ENCODE measurements at places on chromosomes 2 and 18.

- DNase-seq, result peak; percentile 28
Measured at GRCh38 chr2:236777408-236777807, 207.8 kb downstream of the ACKR3 start.

- DNase-seq, result no peak
Measured at GRCh38 chr2:172276961-172277360, 150.4 kb upstream of the ITGA6 start.

DNA sequence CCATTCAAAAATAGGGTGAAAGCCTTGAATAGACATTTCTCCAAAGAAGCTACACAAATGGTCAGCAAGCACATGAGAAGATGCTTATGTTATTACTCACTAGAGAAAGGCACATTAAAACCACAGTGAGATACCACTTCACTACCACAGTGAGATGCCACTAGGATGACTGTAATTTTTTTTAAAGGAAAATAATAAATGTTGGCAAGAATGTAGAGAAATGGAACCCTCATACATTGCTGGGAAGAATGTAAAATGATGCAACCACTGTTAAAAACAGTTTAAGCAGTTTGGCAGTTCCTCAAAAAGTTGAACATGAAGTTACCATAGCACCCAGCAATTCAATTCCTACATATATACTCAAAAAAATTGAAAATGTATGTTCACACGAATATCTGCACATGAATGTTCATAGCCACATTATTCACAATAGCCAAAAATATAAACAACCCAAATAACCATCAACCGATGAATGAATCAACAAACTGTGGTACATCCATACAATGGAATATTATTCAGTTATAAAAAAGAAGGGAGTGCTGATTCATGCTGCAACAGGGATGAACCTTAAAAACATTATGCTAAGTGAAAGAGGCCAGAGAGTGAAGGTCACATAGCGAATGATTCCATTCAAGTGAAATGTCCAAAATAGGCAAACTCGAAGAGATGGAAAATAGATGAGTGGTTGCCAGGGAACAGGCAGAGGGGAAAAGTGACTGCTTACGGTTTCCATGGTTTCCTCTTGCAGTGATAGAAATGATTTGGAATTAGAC, 156.2 kb upstream of the NDUFV2 start:
- DNase-seq, result no peak

GRCh38 chr2:5250482-5250881, 441.7 kb upstream of the SOX11 start:
- peak; percentile 88 for DNase-seq

DNA sequence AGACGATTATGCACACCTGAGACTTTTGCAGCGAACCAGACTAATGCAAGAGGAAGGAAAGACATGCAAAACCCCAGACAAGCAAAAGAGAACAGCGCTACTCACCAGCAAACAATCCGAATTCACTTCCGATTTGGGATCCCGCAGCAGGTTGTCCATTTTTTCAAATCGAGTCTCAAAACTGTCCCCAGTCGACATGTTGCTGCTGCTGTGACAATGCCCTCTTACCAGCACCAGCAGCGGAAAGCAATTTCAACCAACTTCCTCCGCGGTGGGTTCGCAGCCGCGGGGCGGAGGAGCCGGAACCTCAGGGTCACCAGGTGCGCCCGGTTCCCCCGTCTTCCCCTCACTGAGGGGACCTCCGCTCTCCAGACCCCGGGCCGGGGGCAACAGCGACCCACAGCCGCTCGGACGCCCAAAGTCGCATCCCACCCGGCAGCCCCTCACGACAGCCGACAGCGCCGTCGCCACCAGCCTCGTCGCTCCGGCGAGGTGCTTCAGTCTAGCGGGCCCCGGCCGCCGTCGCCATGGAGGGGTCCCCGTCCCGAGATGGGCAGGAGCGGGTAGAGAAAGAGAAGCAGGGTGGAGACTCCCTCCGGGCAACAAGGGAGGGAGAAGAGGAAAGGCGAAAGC, 784 bp downstream of the ROCK1 start:
- DNase-seq, result no peak

- no peak for DNase-seq
Measured at GRCh38 chr2:18597618-18598017, 8.2 kb upstream of the NT5C1B start.

DNA sequence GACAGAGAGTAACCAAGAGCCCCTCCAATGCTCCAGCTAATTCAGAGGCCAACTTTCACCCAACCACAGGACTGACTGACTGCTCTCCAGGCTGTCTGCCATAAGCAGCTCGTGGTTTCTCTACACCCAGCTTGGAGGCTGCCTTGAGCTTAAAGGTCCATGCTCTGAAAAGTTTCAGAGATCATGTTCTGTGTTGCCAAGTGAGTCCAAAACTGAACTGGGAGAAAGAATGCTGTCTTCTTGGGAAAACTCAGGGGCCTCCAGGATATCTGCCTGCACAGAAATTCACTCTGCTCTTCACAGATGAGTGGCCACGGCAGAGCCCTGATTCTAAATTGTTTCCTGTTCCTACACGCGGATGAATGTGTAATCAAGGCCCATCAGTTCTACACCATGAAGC, 51.1 kb downstream of the LPIN2 start:
- no peak for DNase-seq

DNA sequence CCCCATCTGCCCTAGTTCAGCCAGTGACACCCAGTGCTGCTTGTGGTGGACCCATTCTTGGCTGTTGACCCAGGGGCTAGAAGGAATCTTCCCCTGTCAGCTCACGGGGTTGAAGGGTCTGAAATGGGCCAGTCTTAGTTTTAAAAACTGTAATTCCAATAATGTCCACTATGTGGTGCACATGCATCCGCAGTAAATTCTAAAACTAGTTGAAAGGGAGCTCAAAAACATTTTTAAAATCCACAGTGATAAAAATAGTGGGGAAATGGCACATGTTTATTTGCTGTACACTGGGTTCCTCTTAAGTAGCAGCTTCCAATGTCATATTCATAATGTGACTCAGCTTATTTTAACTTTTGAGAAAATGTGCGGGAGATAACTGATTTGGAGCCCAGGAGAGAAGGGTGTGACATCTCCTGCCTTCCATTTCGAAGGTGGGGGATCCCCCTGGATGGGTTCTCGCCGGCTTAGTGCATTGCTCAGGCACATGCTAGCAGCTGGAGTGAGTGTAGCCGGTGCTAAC, 32.8 kb downstream of the GRHL1 start:
- no peak for DNase-seq

DNA sequence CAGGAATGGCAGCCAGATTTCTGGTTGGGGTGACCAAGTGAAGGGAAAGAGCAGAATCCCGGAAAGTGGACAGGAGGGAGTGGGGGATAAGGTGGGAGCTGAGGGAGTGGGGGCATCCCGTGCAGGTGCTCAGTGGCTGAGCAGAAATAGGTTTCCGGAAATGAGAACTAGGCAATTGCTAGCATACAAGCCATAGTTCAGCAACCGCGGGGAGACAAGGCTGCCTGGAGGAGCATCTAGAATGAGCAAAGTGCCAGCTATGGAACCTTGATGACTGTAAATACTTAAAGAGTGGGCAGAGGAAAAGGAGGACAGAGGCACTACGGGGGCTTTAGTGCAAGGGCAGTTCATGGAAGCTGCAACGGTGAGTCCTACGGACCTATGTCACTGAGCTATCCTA, 220.2 kb downstream of the BCL11A start:
- DNase-seq, result no peak

- DNase-seq, result no peak
Measured at GRCh38 chr18:45412577-45412976, 202.7 kb upstream of the SLC14A2 start.

DNA sequence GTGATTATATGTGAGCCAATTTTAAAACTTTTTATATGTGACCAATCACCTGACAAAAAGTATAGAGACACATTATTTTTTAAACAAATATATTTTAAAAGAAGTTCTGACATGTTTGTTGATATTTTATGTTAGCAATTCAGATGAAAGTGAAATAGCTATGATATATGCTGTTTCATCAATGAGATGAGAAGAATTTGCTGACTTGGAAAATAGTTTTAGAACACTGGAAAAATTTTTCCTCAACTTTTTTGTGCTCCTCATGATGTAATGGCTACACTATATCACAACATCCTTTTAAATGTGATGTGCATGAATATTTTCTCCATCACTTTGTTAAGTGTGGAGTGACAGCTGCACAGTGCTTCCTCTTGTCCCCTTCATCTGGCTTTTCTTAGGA, 434.0 kb downstream of the PLCL1 start:
- DNase-seq, result no peak

- DNase-seq, result no peak
Measured at GRCh38 chr2:152716805-152717227, 445 bp downstream of the PRPF40A start.

DNA sequence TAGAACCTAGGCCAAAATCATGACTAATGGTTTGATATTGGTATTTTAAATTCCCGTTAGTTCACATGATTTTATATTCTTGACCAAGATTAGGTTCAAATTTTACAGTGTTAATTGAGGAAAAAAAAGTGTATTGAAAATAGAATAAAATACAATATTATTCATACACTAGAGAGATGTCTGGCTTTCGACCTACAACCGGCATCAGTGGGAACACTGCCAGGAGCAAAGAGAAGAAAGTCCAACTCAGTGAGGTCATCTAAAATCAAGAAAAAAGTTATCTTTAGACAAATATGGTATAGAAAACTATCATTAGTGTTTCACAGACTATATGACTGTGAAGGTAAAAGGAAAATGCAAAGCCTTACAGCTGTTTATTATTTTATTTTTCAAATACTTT, 81.5 kb downstream of the PIGN start:
- DNase-seq, result peak; percentile 13

DNA sequence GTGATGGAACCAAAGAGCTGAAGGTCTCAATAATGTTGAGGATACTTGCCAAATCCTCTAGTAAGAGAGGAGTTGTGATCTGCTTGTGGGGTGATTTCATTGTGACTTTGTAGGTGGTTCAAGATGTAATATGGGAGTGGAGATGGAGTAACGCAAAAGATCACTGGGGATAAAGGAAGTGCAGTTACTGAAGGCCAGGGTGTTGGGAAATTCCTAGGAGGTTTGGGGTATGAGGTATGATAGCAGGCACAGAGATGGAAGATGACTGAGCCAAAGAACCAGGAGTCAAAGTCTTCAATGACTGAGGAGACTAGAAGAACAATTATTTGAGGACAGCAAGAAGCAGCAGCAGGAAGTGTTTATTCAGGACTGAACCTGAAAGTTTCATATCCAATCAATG, 222.6 kb downstream of the NCKAP5 start:
- DNase-seq, result no peak

GRCh38 chr2:110115291-110116032, at the start of gene MALL:
MALL (minus strand) TSS chr2:110115822; CDS start chr2:110115792, 30 bp downstream.
- no peak for DNase-seq

GRCh38 chr18:62518460-62519375, 4.1 kb upstream of the ZCCHC2 start:
- no peak for DNase-seq

DNA sequence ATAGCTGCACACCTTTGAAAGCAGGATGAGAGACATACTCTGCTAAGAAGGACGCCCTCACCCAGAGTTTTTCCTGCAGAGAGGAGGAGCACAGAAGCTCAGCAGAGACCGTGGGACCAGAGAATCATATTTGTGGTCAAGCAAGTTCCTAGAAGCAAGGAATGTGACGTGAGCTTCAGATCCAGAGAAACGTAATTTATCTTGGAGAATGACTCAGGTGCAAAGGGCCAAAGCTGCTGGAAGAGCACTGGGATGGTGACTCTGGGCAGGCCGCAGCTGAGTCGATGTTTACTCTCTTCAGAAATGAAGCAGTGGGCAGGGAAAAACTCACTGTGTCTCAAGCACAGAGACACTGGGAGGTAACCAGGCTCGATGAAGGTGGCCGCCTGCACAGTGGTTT, 50.1 kb upstream of the IGFBP2 start:
- DNase-seq, result no peak

GRCh38 chr18:9885170-9886004, at the start of gene TXNDC2:
TXNDC2 (plus strand) TSS chr18:9885973; CDS start chr18:9886681, 708 bp downstream.
- DNase-seq, result no peak

DNA sequence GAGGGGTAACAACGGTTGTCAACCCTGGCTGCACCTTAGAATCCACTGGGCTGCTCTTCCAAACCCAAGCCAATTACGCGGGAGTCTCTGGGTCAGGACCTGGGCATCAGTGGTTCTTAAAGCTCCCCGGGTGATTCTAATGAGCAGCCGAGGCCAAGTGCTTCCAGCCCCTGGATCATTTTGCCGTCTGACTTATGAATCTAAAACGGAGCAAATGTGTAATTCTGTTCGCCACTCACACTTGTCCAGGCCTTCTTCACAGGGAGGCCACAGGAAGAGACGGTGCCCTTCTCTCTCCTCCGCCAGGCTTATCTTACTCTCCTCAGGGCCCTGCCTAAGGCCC, 78.5 kb downstream of the MCFD2 start:
- no peak for DNase-seq

GRCh38 chr2:1756456-1756855, 12.1 kb upstream of the PXDN start:
- DNase-seq, result no peak

- DNase-seq, result no peak
Measured at GRCh38 chr2:216866515-216867095, 6.7 kb upstream of the TNP1 start.
